NCI-H2081 treated with DMSO at 0.1 percent for 48 hours (cell line): ENCODE measurements at places on chromosomes 7 and 10.

DNA sequence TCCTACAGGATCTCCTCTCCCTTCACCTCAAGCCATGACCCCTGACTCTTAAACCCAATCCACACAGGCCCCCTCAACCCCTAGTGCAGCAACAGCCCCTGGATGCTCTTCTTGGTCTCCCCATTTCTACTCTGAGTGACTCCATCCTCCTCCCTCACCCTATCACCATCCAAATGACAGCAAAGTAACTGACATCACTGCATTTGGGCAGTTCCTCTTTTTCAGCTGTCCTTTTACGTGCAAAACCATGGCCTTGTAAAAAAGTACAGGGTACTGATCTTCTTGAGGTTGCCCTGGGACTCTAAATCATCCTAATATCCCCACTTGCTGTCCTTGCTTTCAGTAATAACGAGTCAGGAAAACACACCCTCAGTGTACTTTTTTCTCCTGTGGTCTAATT, 454.9 kb downstream of the ADRA2A start:
- DNase-seq: no peak

GRCh38 chr7:30926313-30926712, 14.7 kb downstream of the AQP1 start:
- no peak for DNase-seq

DNA sequence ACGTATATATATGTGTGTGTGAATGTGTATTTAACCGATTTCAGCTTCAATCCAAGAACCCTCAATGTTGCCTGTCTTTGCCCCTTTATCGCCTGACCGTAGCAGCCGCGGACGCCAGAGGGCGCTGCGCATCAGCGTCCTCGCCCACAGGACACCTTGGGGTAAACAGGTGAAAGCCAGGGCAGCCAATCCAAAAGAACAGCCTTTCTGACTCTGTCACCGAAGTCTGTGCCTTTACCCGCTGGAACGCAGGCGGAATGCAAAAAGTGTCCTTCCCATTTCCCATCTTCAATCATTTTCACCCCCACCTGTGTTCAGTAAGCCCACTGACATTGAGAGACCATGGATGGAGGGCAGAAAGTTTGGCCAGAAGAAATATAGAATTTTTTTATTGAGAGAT, 3.6 kb downstream of the NXPH1 start:
- DNase-seq: no peak

DNA sequence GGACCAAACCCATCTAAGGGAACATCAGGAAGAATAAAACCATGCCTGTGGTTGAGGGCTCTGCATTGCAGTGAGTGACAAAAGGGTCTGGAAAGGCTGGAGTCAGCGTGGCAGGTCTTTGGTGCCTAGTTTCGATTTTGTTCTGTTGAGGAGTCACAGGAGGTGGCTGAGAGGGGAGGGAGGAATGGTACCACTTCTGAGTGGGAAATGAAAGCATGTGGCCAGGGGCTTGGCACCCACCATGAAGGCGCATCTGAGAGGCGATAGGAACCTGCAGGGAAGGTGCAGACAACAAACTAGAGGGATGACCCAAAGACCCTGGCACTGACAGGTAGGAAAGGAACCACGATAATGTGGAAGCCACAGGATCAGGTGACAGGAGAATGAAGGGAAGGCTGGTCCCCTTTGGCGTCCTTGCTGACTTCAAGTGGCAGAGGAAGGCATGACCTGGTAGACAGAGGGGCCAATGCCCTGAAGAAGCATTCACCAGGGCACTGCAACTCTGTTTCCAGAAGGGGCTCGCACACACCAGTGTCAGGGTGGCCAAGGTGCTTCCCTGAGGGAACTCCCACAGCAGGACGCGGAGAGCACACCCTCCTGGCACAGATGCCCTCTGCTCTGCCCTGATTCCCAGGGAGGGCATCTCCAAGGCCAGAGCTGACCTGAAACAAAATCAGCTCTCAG, 41.7 kb downstream of the HIPK2 start:
- DNase-seq: no peak

DNA sequence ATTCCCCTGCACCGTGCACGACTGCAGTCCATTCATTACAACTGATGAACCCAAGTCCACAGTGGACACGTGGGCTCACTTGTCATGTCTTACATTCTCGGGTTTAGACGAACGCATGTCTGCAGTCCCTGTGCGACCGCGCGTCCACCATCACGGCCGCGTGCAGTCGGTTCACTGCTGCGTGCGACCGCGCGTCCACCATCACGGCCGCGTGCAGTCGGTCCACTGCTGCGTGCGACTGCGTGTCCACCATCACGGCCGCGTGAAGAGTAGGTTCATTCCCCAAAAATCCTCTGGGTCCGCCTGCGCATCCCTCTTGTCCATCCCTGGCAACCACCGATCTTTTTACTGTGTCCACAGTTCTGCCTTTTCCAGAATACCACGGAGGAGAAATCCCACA, 100.5 kb downstream of the MAD1L1 start:
- no peak for DNase-seq

DNA sequence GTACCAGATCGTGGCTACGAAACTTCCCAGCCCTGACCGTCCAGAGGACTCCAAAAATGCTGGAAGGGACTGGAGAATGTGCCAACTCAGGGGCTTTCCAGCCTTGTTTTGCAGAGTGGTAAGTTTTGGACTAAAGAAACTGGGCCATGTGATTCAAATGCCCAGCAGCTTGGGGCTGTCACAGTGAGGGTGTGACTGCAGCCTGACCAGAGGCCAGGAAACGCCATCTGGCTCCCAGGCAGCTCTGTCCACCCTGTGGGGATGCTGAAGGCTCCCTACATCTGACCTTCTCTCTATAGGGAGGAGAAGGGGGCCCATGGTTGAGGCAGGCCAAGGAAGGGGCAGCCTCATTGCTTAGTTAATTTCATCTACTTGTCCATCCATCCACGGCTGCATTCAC, 61.6 kb upstream of the HMX3 start:
- no peak for DNase-seq

DNA sequence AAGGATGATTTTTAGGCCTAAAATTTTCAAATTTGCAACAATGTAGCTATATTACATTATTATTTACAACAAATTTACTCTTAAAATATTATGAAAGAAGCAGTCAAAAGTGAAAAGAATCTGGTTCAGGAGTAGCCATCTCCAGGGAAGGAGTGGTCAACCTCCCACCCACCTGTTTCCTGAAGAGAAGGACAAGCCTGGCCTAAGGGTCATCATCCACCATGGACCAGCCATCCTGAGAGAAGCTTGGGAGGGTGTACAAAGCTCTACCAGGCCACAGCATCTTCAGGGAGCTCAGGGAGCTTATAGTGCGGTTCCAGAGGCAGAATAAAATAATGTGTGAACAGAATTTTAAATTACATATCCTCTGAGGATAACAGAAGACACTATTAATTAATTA, 38.1 kb downstream of the COL1A2 start:
- DNase-seq: no peak

- DNase-seq: no peak
Observed at GRCh38 chr10:57972783-57973182, 294.9 kb downstream of the IPMK start.

- no peak for DNase-seq
Observed at GRCh38 chr10:33661580-33662336, 327.3 kb upstream of the NRP1 start.

DNA sequence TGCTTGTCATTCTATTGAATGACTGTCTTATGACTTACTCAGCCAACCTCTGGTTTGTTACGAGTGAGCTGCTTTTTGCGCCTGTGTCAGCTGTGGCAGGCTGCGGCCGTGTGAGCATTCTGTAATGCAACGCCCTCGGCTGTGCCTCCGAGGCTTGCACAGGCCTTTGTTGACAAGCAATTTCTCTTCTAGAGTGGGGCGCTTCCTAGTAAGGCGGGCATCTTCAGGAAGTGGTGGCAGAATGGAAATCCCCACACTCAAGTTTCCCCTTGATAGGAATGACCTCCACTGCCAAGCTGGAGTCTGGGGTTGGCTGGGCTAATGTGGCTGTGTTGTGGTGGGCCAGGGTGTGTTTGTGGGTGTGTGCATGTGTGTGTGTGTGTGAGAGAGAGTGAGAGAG, 20.2 kb upstream of the TMEM178B start:
- DNase-seq: no peak

- DNase-seq: no peak
Observed at GRCh38 chr10:34528320-34528719, 286.8 kb downstream of the PARD3 start.
